ENCODE measurements at places on chromosomes 1 and 21. TPM values are rescaled to one million over a fixed set of nuclear protein-coding genes. Genes with fewer than 3 reads are reported as not detected.

The TTC22 gene
- not detected for total RNA-seq

The ZNF683 gene
- total RNA-seq, result not detected

The TFF1 gene
- total RNA-seq, result not detected

The KRTAP13-3 gene
- total RNA-seq, result not detected

The NUP133 gene
- total RNA-seq, result 43.2 TPM

The VSIG8 gene
- total RNA-seq, result not detected

The KRTAP20-2 gene
- total RNA-seq, result not detected

The MYOG gene
- total RNA-seq, result not detected

The ZZZ3 gene
- total RNA-seq, result 48.4 TPM

The LMOD1 gene
- 0.12 TPM for total RNA-seq

The CACNA1E gene
- not detected for total RNA-seq

The HES4 gene
- 32.0 TPM for total RNA-seq

The S100A8 gene
- not detected for total RNA-seq

The HES3 gene
- total RNA-seq, result not detected

The CD84 gene
- not detected for total RNA-seq

The KRTAP7-1 gene
- total RNA-seq, result not detected

The MTARC2 gene
- total RNA-seq, result 12.0 TPM

The PEAR1 gene
- total RNA-seq, result 88.7 TPM

The NUP210L gene
- not detected for total RNA-seq

The PADI3 gene
- total RNA-seq, result not detected

The PODN gene
- 2.0 TPM for total RNA-seq

The SELENBP1 gene
- total RNA-seq, result 18.0 TPM

The IFI44L gene
- total RNA-seq, result 1.5 TPM

The HAPLN2 gene
- total RNA-seq, result not detected

The CBS gene
- 92.9 TPM for total RNA-seq

The FMO1 gene
- not detected for total RNA-seq

The FMO2 gene
- total RNA-seq, result not detected

The RYR2 gene
- total RNA-seq, result not detected

The FCRL6 gene
- total RNA-seq, result not detected

The SLC27A3 gene
- total RNA-seq, result 26.5 TPM

The TAS1R1 gene
- total RNA-seq, result not detected

The UTS2 gene
- not detected for total RNA-seq

The TMEM61 gene
- not detected for total RNA-seq

The NTMT2 gene
- total RNA-seq, result not detected

The HSPB7 gene
- not detected for total RNA-seq

The RUNX3 gene
- not detected for total RNA-seq

The TMEM51 gene
- 13.7 TPM for total RNA-seq

The HSD3B1 gene
- not detected for total RNA-seq

The OR2AK2 gene
- total RNA-seq, result not detected

The STPG1 gene
- 10.2 TPM for total RNA-seq

The CERS2 gene
- 155 TPM for total RNA-seq

The TCHH gene
- not detected for total RNA-seq

The F13B gene
- not detected for total RNA-seq

The CHODL gene
- not detected for total RNA-seq

The FAM131C gene
- total RNA-seq, result 0.44 TPM

The SPATA21 gene
- not detected for total RNA-seq

The DNM3 gene
- 3.6 TPM for total RNA-seq

The HUNK gene
- total RNA-seq, result not detected
